Retinal pigment epithelial cell (primary cell): ENCODE measurements at places on chromosomes 16 and 17.

DNA sequence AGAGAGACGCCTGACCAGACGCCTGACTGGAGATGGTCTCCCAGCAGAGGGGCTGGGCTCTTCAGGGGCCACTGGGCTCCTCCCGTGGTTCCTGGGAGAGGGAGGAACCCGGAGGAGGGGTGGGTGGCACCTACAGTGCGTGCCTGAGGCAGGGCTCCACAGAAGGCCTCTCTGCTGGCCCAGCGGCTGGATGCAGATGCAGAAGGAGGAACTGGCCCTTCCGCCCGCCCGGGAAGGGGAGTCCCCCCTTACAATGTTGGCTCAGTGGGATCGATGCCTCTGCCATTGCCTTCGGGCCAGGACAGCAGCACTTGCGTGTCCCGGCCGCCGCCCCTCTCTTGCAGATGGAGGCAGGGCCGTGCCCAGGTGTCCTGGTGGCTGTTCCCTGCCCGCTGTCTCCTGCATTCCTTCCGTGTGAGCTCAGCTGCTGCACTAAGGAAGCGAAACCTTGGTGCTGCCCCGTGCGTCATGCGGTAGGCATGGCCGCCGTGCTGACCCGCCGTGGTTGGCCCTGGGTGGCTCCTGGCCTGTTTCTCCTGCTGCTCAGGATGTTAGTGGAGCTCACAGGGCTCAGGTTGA, 15.1 kb downstream of the BAIAP2 start:
- no peak for DNase-seq

GRCh38 chr17:41985919-41986318, 19.3 kb downstream of the CNP start:
- no peak for DNase-seq

DNA sequence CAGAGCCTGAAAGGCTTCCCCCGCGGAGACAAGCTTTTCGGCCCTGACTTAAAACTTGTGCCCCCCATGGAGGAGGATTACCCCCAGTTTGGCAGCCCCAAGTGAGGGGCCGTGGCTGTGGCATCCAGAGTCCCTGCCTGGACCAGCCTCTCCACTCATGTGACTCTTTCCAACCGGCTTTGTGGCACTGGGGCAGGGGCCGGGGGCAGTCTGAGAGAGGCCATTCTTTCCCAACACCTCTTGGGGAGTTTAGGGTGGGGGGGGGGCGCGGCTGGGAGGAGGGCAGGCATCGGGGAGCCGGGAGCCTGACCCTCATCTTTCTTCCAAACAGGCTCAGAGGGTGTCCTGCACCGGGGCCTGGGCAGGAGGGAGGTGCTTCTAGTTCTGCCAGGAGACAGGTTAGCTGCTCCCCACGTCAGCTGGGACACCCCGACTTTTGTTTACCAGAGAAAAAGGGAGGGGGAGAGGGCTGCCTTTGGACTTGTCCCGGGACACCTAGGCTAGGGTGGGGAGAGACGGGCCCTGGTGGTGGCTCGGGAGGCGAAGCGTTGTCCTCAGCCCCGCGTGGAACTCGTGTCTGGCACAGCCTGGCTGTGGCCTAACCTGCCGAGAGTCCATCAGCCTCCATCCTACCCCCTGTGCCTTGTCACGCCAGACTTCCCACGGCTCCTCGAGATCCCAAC, 7.3 kb upstream of the SERPINF1 start:
- DNase-seq: no peak

DNA sequence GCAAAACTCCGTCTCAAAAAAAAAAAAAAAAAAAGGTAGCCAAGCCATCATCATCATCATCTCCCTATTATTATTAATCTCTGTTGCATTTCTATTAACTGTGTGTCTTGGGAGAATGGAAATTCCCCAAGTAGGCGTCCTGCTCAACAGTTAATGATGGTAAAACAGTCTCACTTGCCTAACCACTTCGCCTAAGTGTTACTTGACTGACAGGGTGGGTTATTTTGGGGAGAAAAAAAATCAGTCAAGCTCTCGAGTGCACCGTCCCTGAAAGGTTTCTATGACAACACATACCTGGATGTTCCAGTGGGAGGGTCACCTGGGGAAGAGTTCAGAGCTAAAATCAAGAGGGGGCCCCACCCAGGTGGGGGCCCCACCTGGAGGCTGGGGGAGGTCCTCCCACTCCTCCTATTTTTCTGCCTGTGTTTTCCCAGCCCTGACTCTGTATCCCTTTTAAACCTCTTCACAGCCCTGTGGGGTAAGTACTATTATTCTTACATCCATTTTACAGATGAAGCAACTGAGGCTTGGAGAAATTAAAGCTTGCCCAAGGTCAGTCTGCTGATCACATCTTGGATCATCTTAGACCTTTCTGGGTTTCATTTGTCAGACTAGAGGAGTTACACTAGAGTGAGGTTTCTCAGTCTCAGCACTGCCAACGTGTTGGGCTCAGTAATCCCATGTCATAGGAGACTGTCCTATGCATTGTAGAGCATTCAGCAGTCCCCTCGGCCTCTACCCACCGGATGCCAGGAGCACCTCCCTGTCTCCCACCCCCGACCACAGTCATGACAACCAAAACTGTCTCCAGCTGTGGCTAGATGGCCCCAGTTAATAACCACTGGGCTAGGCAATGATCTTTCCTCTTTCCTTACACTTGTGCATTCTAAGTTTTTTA, 11.0 kb upstream of the ABAT start:
- no peak for DNase-seq

GRCh38 chr17:48871551-48872351, 20.8 kb upstream of the ATP5MC1 start:
- no peak for DNase-seq

- no peak for DNase-seq
Observed at GRCh38 chr16:11374255-11374654, 29.0 kb downstream of the RMI2 start.

DNA sequence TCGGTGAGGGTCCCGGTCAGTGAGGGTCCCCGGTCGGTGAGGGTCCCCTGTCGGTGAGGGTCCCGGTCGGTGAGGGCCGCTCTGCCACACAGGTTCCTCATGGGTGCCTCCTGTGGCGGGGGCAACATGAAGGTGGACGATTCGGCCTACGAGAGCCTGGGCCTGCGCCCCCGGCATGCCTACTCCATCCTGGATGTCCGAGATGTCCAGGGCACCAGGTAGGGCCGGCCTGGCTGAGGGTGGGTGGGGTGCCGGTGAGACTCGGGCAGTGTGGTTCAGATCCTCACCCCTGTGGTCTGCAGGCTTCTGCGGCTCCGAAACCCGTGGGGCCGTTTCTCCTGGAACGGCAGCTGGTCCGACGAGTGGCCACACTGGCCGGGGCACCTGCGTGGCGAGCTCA, 9.0 kb upstream of the PRR35 start:
- DNase-seq: no peak

GRCh38 chr17:48545539-48545938, 630 bp upstream of the HOXB2 start:
- DNase-seq: no peak

DNA sequence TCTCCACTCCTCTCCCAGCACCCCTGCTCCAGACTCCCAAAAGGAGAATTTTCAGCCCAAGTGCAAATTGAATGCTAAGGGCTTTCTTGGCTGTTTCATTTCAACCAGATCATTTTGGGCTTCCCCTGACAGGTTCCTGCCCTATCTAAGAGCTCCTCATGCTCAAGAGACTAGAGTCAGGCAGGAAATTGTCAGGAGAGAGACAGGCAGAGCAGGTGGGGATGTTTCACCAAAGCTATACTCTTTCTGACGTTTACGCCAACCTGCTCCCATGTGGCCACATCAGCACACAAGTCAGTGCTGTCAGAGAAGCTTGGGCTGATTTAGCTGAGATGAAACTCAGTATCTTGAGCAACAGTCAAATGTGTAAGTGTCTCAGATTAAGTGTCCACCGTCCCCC, 31.4 kb downstream of the HIC1 start:
- no peak for DNase-seq
